ENCODE measurements at places on chromosomes 7 and 10. TPM values are rescaled to one million over a fixed set of nuclear protein-coding genes. Genes with fewer than 3 reads are reported as not detected.

The C7orf33 gene
- total RNA-seq, result not detected

The IRF5 gene
- total RNA-seq, result not detected

The AZGP1 gene
- not detected for total RNA-seq

The CYP51A1 gene
- total RNA-seq, result 264 TPM

The SUV39H2 gene
- 9.6 TPM for total RNA-seq
